Liver (tissue), 10 donors: ENCODE measurements at places on chromosomes 7 and 10. TPM values are rescaled to one million over a fixed set of nuclear protein-coding genes. Genes with fewer than 3 reads are reported as not detected.

DNA sequence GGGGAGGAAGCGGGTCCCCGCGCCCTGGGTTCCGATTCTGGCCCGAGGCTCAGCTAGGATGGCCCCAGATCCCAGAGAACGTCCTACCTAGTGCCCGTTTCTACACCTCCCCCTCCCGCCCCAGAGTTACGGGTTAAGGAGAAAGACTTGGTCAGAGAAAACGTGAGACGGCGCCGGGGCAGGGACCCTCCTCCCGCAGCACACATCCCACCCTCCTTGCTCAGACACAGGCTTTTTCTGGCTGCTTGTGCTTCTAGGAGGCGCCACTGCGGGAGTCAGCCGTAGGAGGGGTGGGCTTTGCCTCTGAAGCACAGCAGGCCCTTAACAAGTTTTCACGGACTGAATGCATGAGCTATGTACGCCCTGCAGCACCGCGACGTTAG lies 104.9 kb upstream of the LEP start:
- no peak for DNase-seq

DNA sequence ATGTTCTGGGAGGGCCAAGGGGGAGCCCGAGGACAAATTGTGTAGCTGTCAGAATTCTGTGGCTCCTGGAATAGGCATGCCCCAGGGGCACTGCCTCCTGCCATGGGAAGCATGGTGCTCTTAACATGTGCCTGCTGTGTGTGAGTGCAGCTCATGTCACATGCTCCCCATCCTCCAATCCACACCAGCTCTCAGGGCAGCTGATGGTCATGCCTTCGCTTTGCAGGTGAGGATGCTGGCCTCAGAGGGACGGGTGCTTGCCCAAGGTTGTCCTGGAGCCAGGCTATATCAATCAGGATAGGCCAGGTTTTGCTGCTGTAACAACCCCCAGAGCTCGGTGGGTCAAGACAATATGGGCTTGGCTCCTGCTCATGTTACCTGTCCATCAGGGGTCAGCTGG lies 303.4 kb downstream of the RPS24 start:
- DNase-seq, result no peak

DNA sequence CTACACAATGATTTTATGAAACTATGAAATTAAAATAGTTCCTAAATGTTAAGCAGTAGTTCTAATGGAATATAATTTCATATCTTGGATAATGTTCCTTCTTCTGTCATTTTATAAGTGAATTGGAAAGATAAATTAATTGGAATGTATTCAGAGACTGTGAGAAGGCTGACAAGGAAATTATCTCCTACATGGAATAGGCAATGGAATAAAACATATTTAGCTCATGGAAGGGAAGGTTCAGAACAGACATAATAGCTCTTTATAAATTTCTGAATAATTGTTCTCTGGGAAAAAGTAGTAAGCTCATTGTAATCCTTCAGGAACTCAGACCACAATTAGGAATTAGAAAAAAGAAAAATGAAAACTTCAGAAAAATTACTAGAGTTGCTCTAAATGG lies 1172.3 kb upstream of the SORCS1 start:
- no peak for DNase-seq

DNA sequence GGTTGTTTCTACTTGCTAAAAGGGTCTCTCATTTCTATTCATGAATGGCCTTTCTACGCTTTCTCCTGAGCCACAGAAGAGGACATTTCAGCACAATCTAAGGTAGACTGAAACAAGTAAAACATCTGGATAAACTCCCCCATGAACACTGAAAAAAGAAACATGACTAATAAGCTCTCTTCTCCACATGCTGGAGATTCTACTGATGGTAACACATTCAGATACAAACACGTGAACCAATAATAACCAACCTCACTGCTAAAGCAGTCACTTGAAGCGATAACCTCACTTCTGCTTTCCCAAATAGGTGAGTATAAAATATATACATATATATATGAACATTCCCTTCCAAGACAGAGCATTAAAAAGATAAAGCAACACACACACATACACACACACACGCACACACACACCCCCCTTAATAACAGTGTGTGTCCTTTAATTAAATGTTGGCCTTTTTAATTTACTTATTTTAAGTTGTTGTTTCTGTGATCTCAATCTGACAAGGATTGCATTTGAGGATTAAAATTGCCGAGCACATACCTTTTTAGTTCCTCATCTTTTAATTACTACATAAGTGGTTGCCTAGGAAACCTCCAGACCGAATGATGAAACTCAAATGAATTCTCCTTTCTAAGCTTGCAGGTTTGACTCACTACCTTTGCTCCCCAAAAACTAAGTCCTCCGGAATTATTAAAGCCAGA lies 292.4 kb upstream of the KLF14 start:
- DNase-seq, result no peak

- DNase-seq, result no peak
Observed at GRCh38 chr7:157121184-157121715, 17.5 kb upstream of the UBE3C start.

DNA sequence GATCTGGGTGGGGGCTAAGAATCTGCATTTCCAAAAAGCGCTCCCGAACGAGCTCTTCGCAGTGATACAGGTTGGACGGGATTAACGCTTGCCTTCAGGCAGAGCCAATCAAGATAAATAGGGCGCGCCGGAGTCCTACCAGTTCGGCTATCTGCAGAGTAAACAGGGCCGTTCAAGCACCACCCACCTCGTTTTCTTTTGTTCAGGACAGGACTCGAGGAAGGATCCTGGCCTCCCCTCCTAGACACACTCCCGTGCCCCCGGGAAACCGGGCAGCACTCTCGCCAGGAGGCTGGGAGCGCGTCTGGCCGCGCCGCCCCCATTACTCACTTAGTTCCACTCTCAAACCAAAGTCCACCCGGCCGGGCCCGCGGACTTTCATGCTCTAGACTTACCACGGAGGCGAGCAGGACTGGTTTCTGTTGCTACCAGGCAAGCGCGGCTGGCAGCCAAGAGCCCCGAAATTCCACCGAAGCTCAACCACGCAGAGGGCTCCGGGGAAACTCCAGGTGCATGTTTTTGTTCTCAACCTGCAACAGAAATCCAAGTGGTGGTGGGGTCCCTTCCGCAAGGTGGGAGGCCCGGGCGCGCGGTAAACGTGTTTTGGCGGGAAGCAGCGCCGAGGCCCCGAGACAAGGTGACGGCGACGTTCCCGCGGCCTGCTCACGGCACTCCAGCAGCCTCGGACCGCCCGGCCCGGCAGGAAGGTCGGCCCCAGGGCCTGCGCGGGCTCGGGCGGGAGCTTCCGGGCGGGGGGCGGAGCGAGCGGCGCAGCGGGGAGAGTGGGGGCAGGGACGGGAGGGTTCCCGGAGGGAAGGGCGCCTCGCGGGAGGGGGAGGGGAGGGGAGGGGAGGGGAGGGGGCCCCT lies 12.7 kb downstream of the HNRNPF start:
- DNase-seq, result peak; percentile 85

GRCh38 chr7:101935521-101936141 lies 118.2 kb downstream of the CUX1 start:
- DNase-seq, result no peak

DNA sequence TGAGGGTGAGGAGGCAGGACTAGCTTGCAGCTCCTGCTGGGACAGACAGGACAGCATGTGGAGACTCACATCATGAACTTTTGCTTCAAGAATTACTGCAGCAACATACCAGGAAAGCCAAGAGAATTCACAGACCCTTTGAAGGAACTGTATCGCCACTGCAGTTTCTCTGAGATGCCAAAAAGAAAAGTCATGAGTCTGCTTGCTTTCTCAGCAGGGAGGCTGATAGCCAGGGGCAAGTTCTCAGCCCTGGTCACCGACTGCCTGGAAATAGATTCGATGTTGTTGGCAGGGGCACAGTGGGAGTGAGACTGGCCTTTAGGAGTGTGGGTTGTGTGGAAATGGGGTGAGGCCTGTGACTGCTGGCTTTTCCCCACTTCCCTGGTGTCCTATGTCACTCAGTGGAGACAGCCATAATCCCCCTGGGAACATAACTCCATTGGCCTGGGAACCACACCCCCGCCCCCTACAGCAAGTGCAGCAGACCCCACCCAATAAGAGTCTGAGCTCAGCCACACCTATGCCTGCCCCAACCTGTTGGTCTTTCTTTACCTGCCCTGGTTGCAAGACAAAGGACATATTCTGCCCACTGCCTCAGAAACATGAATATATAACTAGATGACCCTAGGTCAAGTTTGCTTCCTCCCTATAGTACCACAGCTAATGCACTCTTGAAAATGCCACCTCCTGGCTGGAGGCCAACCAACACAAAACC lies 1.6 kb upstream of the SAMD9 start:
- no peak for DNase-seq

DNA sequence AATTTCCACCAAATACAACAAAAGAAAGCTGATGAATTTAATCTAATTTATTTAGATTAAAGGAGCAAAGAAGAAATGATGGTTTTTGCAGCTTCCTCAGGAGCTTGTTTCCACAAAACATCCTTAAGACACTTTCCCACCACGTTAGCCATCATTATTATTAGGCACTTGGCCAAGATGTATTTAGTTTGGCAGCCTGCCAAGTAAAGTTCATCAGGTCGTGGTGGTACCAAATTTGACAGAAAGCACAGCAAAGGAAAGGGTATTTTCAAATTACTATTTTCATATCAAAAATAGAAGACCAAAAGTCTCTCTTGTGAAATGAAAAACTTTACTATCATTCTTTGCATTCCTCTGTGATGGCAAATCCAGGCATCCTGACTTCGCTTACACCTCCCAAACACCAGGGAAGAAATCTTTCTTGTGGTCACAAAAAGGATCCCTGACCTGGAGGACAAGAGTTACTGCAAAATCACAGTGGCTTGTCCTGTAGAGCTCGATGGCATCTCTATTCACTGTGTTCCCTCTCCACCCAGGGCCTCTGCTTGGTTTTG lies 123.1 kb upstream of the INHBA start:
- no peak for DNase-seq

DNA sequence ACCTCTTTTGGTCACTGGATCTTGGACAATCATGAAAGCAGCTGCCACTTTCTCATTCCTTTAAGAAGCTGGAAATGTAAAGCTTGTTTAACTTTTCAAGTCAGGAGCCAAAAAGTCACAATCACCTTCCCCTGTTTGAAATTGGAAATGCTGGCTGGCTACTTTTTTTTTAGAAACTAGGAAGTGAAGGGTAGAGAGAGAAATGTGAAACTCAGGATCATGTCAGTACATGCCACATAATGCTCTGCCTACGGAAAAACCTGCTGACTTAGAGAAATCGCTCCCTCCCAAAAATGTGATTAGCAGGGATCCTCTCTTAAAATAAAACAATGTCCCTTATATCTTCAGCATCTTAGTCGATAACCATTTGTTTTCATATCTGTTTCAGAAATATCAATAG lies 188.4 kb upstream of the C7orf33 start:
- DNase-seq, result no peak

DNA sequence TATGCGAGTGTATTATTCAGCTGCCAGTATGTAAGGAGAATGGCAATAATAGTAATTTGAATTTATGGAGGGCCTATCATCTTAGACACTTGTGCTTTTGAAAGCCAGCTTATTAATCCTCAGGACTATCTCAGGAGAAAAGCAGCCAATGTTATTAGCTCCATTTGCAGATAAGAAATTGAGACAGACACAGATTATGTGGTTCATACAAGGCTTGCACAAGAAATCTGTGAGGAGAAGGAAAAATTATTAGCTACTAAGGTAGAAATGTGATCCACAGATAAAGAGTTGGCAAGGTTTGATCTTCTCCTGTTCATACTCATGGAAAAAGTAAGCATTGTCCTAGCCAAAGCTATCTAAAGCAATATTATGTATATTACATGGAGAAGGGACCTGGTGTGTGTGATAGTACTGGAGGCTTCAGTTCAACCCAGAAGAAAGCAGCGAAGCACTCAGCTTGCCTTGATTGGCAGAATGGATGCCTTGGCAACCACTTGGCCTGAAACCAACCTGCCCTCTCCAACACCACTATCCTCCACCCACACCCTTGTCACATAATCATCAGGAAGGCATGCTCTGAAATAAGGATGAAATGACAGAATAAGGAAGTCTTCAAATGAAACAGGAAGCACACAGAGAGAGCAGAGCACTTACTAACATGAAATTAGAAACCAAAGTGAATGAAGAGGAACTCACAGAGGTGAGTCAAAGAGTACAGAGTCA lies 18.0 kb downstream of the MACC1 start:
- no peak for DNase-seq

DNA sequence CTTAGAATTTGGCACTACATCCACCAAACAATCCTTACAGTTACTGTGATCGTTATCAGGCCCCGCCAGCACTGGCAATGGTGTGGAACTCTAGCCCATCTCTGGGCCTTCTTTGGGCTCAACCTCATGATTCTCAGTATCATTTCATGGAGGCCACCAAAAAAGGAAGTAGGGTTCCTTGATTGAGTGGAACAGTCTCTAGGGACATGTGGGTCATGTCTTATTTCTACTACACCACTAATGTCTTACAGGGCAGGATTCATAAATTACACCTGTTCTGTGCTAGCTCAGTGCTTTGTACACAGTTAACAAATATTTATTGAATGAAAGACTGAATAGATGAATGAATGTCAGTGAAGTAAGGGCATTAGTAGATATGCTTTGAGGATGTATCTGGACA lies 53.9 kb downstream of the AP3M1 start:
- DNase-seq, result no peak

DNA sequence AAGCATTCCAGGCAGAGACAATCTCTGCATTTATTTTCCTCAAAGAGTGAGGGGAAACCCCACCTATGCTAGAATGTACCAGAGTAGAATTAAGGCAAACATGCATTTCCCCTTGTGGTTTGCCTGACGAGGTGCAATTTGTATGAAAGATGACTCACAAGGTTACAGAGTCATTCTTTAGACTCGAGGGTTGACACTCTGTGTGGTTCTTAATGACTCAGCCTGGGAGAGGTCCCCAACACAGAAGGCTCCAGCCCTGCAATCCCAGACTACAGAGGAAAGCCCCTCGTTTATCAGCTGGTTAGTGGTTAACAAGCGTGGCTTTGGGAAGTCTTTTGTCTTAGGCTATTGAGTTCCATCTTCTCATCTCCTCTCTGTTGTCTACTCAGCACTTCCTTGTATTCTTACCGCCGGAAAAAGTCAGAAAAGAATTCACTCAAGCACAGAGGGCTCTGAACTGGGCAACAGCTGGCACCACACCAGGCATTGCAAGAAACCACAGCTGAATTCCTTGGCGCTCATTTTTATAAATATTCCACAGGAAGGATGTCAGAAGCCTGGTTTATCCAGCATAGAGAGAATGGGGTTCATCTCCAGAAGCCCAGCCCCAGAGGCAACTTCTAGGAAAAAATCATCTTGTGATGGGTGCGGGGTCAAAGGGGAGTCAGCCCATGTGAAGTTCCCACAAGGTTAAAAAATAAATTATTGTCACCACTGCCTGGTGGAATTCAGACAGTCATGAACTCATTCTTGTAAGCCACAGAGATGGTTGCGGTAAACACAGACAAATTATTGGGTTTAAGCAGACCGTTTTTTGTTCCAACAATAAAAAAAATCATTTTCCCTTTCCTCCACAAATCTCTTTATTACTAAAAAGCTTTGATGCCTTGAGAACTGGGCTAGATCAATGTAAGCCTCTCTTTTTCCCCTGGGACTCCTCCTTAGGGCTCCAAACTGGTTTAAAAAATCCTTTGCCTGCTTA lies 24.5 kb upstream of the SVIL start:
- DNase-seq, result no peak

The NME8 gene
- polyA plus RNA-seq, result not detected

The GBX1 gene
- polyA plus RNA-seq, result not detected

The TLX1 gene
- polyA plus RNA-seq, result 0.28 TPM

The GCK gene
- polyA plus RNA-seq, result 12.7 TPM

The PLEKHS1 gene
- not detected for polyA plus RNA-seq

The RBP3 gene
- polyA plus RNA-seq, result not detected
